ENCODE measurements at places on chromosomes 11 and 22.
A peak's percentile ranks its signal among the peaks of the same experiment; 100 is the strongest.

GRCh38 chr11:27229511-27230191 is 133.4 kb downstream of the CCDC34 start:
- DNase-seq, result no peak

GRCh38 chr22:22609291-22609690 is 35.1 kb upstream of the GGTLC2 start:
- no peak for DNase-seq

DNA sequence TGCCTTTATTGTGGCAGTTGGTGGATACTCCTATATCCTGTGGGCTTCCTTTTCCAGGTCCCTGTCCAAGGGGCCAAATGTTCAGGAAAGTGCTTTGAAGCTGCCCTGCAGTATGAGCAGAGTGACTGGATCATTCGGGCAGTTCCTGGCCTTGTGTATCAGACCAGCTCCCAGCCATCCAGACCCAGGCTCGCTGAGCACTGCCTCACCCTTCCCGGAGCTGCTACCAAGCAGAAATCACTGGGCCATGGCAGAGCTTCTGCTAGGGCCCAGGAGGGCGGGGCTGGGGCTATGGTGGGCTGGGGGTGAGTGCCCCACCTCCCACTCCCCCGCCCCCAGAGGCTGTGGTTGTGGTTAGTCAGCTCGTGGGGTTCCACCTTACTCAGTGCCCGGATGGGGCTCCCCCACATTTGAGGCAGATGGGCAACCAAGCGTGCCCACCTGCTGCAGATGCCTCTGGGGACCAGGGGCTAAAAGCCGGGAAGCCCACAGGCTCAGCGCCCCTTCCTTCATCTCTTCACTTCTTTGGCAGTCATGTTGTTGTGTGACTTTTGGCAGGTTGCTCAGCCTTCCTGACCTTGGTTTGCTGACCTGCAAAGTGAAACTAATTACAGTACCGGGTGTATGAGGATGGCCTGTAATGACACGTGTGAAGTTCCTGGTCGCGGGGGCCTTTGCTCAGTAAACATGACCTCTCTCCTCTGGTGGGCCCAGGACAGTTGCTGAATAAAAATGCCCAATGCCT is 2.1 kb upstream of the LRRC32 start:
- DNase-seq, result peak; percentile 18

GRCh38 chr11:10886652-10887250 is 28.9 kb upstream of the ZBED5 start:
- no peak for DNase-seq

GRCh38 chr11:74354036-74354435 is 42.6 kb upstream of the P4HA3 start:
- no peak for DNase-seq

- DNase-seq, result no peak
Observed at GRCh38 chr11:2980168-2980840, 11.8 kb downstream of the NAP1L4 start.
